Stimulated activated CD8-positive, alpha-beta memory T cell treated with anti-CD3 and anti-CD28 coated beads, Interleukin-4, amount 100 ng/mL, for 1 hour (primary cell): ENCODE measurements at places on chromosomes 16 and 17.

DNA sequence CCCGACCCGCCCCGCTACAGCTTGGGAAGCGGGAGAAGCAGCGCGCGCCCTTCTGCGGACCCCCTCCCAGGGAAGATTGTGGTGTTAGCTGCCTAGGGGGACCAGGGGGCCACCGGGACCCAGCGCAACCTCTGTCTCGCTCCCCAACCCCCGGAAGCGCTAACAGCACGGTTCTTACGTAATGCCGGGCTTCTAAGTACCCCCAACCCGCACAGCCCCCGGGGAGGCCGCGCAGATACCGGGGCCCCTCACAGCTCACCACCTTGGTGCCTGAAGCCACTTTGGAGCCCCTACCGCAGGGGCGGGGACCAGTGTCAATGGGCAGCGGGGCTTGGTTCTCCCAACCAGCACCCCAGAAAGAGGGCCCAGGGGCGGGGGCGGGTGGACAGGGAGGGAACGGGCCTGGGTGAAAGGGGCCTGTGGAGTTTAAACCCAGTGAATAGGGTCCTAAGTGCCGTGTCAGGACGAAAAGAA lies 348 bp downstream of the MPP2 start:
- no peak for DNase-seq

DNA sequence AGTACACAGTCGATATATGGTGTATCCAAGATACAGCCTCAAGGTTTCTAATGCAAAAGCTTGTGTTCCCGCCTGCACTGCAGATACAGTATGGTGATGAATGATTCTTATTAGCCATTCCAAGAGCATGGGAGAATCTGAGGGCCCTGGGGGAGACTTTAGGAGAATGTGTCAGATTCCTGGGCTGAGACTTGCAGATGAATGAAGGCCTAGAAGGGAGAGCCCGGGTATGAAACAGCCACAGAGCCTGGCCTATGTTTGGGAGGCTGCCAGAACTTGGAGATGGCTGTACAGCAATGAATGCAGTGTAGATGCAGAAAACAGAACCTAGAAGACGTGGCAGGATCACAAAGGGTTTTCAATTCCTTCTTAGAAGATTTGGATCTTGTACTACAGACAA lies 510.7 kb downstream of the HAPSTR1 start:
- no peak for DNase-seq

GRCh38 chr17:48262982-48263730 lies 155.6 kb downstream of the SNX11 start:
- DNase-seq = no peak

GRCh38 chr17:2090804-2091534 lies 36.1 kb downstream of the HIC1 start:
- DNase-seq = no peak

DNA sequence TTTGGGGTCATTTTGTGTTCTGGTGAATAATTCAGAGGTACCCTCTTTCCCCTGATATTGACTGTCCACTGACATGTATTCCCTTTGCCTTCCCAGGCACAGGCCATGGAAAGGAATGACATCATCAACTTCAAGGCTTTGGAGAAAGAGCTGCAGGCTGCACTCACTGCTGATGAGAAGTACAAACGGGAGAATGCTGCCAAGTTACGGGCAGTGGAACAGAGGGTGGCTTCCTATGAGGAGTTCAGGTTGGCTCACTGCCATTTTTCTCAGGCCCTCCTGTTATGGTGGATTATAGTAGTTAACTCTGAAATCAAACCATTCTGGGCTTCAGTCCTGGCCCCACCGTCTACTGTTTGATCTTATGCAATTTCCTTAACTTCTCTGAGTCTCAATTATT lies 1.6 kb upstream of the EFTUD2 start:
- no peak for DNase-seq

- DNase-seq = no peak
Observed at GRCh38 chr16:21645261-21645721, 7.1 kb downstream of the IGSF6 start.

DNA sequence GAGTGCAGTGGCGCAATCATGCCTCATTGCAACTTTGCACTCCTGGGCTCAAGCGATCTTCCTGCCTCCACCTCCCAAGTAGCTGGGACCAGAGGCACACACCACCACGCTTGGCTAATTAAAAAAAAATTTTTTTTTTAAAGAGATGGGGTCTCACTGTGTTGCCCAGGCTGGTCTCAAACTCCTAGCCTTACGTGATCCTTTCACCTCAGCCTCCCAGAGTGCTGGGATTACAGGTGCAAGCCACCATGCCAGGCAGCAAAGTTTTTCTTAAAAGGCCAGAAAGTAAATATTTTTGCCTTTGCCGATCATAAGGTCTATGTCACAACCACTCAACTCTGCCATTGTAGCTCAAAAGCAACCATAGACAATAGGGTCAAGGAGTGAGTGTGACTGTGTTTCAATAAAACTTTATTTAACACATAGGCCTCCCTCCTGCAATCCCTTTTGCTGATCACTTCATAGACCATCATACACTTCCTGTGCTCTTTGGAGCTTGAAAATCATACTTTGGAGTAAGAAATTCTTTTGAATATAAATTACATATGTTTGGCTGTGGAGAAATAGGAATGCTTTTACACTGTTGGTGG lies 48.6 kb downstream of the PITPNC1 start:
- DNase-seq = no peak

DNA sequence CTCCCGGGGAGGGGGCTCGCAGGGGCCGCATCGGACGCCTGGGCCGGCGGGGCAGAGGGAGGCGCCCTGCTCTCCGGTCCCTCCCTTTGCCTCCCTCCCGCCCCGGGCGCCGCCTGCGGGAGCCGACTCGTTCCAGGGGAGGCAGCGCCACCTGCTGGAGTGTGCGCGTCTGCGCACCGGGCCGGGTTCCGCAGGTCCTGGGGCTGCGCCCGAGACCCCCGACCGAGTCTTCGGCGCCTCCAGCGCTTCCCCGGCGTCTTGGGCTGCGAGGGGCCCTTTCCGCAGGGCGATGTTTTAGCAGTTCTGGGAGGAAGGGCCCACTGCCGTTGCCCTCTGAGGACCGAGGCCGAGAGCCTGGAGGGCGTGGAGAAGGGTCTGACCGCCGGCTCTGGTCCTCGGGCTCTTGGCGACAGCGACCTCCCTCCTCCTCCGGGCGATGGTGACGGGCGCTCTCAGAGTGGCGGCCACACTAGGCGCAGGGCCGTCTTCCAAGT lies 106.3 kb downstream of the SEC14L1 start:
- peak; percentile 83 for DNase-seq

DNA sequence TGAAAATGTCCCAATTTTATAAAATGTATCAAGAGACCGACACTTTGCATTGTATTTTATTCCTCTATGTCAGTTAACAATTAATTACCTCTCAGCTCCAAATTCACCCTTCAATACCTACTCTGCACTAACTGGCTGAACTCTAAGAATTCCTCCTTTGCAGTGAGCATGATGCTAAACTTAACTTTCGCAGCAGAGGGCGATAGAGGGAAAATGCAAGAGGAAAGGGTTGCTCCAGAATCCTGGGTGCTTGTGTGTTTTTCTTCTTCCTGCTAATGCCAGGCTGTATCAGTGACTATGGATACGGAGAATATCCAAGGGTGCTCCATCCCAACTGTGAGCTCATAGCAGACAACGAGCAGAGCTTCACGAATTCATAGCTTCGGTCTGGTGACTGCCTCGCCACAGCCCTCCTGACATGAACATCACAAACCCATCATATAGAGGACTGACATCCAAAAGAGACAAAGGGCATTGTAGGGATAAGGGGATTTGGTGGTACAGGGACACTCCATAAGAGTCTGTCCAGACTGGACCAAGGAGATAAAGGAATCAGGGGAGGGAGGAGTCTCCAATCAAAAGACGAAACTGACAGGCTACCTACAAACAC lies 172.9 kb downstream of the STX8 start:
- no peak for DNase-seq

DNA sequence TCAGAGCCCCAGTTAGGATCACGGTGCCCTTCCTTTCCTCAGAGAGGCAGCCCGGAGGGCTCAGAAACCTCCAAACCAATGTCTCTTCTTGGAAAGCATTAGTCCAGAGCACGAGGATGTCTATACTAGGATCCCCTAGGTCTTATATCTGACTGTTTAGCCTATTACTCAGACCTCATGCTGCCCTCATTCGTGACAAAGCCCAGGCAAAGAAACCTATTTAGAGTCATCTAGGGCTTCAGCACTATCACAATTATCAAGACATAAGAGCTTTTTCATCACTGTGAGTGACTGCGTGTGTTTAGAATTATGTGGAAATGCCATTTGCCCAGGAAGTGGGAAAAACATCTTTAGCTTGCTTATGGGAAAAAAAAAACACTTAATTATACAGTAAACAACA lies 159.8 kb upstream of the NOL11 start:
- DNase-seq = no peak

- no peak for DNase-seq
Observed at GRCh38 chr17:19482576-19482975, 51.1 kb upstream of the SLC47A1 start.

GRCh38 chr17:32877164-32877764 lies 340 bp upstream of the MYO1D start:
- DNase-seq = peak; percentile 83

GRCh38 chr16:3987231-3987630 lies 106.7 kb upstream of the CREBBP start:
- no peak for DNase-seq

- DNase-seq = no peak
Observed at GRCh38 chr17:72373910-72374741, 253.3 kb downstream of the SOX9 start.

DNA sequence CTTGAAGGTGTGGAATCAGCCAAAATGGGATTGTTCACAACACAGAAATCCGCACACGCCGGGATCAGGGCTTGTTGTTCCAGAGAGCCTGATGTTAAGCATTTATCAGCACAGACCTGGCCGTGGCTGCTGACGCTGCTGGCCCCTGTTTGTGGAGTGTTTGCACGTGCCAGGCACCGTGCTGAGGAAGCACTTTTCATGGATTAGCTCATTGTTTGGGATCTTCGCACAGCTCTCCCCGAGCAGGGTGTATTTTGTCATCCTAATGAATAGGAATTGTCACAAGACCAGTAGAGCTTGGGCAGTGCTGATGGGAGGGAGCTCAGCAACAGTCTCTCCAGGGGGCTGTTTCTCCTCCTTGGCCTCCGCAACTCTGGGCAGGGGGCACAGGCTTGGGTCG lies 160.4 kb upstream of the PLCG2 start:
- DNase-seq = no peak

GRCh38 chr17:39737760-39738567 lies at the start of gene GRB7:
TSS of gene GRB7 (plus strand) at chr17:39737938. CDS start at chr17:39742302, 4,364 bp downstream.
- DNase-seq = no peak

DNA sequence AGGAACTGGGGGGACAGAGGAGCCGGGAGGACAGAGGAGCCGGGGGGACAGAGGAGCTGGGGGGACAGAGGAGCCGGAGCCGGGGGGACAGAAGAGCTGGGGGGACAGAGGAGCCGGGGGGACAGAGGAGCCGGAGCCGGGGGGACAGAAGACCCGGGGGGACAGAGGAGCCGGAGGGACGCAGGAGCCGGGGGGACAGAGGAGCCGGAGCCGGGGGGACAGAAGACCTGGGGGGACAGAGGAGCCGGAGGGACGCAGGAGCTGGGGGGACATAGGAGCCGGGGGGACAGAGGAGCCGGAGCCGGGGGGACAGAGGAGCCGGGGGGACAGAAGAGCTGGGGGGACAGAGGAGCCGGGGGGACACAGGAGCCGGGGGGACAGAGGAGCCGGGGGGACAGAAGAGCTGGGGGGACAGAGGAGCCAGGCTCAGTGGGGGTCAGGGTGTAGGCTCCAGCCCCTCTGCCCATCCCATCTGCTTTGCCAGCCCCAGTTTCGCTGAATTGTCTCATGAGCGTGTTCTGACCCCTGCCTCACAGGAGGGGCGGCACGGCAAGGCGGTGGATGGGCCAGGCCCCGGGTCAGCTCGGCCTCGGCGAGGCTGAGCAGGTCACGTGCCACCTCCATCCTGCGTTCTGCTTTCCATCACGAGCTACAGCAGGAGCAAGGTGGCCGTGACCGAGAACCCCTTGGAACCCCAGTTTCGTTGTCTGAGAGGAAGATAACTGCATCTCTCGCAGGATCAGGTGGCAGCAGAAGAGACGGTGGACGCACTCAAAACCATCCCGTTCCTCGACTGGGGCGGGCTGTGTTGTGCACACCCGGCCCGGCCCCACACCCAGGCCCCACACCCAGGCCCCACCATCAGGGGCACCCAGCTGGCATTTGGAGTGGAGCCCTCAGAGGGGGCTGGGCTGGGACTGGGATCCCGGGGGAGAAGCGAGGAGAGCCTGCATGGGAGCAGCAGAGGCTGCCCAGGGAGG lies 26.1 kb upstream of the CBFA2T3 start:
- no peak for DNase-seq

GRCh38 chr17:77320044-77320440 lies 179.3 kb downstream of the SEC14L1 start:
- DNase-seq = no peak

- no peak for DNase-seq
Observed at GRCh38 chr17:38673707-38674013, 1.1 kb downstream of the EPOP start.
